ENCODE measurements at places on chromosomes 6 and 20. TPM values are rescaled to one million over a fixed set of nuclear protein-coding genes. Genes with fewer than 3 reads are reported as not detected.

Gene CASS4
- total RNA-seq: 21.8 TPM

Gene TRIM31
- total RNA-seq: not detected

Gene SMOC2
- not detected for total RNA-seq

Gene ZNF311
- 0.40 TPM for total RNA-seq

Gene CTCFL
- not detected for total RNA-seq

Gene HLA-DQA1
- 74.4 TPM for total RNA-seq

DNA sequence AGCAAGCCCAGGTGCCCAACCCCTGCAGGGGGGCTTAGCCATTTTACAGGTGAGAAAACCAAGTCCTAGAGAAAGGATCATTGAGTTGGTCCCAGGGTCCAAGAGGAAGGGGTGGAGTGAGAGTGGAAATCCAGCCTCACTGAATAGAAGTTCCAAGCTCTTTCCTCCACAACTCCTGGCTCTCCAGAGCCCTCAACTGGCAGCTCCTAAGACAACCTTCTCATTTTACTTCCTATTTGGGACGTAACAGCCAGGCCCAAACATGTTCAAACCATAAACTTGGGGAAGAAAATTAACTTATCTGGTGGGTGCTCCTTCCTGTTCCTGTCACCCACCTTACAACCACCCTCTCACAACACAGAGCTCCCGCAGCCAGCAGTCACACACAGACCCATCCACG is 57.9 kb downstream of the PRND start:
- peaks cover 11% of the 10 kb centered on the region for H3K4me1 ChIP-seq
- no peaks in the 10 kb centered on the region for H3K27me3 ChIP-seq
- DNase-seq: peak; percentile 1
- H3K27ac ChIP-seq: no peak overlapping the region

DNA sequence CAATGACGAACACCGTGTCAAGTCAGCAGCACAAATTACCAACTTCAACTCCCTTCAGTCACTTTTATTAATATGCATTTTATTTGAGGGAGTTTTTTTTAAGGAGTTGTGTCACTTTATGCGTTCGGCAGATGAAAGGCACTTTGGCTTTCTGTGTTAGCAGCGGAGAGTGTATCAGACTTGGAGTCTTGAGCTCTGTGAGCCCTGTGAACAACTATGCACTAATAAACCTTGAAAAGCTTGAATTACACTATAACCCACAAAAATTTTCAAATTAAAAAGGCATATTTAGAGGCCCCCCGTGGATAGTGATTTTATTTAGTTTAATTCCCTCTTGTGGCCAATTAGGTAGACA is 335.3 kb upstream of the NT5E start:
- H3K27ac ChIP-seq: no peak overlapping the region
- H3K4me1 ChIP-seq: no peaks in the 10 kb centered on the region
- DNase-seq: no peak
- no peak overlapping the region for H3K4me3 ChIP-seq

DNA sequence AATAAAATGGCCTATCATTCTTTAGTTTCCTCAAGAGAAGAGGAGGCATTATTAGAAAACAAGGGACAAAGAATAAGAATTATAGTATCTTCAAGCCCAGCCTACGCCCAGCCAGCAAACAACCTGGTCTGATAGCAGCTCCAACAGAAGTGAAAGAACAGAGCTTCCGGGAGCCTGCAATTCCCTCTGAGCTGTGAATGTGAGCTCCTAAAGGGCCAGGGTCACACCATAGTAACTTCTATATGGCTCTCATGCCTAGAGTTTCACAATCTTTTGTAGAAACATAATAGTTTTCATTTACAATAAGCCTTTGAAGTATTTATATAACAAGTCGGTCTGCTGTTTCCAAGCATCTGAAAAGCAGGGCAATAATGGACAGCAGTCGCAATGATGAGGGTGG is 116.5 kb downstream of the SMLR1 start:
- no peak for DNase-seq
- no peak overlapping the region for H3K4me3 ChIP-seq
- H3K4me1 ChIP-seq: no peaks in the 10 kb centered on the region
- no peak overlapping the region for H3K27ac ChIP-seq

DNA sequence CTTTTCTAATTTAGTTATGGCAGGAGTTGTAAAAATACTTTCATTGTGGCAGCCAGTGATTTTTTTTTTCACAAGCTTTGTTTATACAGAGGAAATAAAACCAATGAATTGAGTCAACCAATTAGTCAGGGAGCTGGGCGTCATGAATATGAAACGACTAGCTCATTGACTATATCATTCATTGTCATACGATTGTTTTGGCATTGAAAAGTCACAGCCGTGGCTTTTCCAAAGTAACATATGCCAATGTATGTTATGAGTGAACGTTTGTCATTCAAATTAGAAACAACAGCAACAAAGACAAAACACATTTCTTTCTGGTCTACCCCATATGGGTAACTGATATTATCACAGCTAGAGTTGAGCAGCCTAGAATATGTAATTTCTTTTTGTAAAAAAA is 810.6 kb downstream of the EPHA7 start:
- no peaks in the 10 kb centered on the region for H3K4me1 ChIP-seq
- no peaks in the 10 kb centered on the region for H3K27me3 ChIP-seq
- H3K27ac ChIP-seq: no peak overlapping the region
- H3K36me3 ChIP-seq: no peaks in the 10 kb centered on the region
- no peak for DNase-seq

DNA sequence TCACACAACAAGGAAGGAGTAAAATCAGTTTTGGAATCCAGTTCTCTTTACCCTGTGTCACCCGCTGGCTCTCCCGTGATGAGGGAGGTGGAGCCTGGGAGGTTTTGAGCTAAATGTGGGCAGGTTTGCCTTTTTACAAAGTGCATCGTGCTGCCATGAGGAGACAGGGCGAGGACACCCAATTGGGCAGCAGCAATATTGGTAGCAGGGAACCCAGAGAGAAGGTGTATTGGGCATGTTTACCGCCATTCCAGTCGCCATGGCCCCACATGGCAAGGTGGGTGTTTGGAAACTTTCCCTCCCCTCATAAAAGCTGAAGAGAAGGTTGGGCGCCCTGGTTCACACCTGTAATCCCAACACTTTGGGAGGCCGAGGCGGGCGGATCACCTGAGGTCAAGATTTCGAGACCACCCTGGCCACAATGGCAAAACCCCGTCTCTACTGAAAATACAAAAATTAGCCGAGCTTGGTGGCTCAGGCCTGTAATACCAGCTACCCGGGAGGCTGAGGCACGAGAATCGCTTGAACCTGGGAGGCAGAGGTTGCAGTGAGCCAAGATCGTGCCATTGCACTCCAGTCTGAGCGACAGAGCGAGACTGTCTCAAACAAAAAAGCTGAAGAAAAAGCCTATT is 3.5 kb upstream of the UBE2V1 start:
- H3K4me1 ChIP-seq: peaks cover 39% of the 10 kb centered on the region
- H3K27me3 ChIP-seq: no peaks in the 10 kb centered on the region

GRCh38 chr6:37182736-37183590 is 13.0 kb downstream of the PIM1 start:
- DNase-seq: peak; percentile 91

- peaks cover under 1% of the 10 kb centered on the region for H3K4me1 ChIP-seq
- no peak for DNase-seq
- H3K4me3 ChIP-seq: no peak overlapping the region
- H3K36me3 ChIP-seq: peaks cover 57% of the 10 kb centered on the region
- H3K27me3 ChIP-seq: no peaks in the 10 kb centered on the region
- H3K27ac ChIP-seq: no peak overlapping the region
These were observed 21.1 kb downstream of the TRIM26 start for GRCh38 chr6:30192076-30192475.

DNA sequence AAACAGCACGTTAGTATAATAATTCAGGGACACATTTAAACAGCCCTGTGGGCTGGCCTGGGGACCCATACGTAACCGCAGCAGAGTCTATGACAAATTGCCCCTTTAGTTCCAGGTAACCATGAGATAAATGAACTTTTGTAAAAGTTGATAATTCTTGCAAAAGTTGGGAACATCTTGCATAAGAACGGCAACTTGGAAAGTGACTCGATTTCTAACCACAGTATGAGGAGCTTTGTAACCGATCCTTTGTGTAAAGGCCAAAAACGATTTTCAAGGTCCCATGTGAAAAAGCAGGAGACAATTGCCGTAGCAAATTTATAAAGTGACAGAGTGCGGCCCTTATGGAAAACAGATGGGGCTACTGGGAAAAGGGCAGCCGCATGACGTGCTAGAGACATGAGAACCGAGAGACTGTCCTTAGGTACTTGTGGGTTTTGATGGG is 81.6 kb downstream of the PSMG4 start:
- no peak overlapping the region for H3K4me3 ChIP-seq
- peaks cover 13% of the 10 kb centered on the region for H3K4me1 ChIP-seq
- DNase-seq: no peak
- peaks cover 13% of the 10 kb centered on the region for H3K27me3 ChIP-seq

DNA sequence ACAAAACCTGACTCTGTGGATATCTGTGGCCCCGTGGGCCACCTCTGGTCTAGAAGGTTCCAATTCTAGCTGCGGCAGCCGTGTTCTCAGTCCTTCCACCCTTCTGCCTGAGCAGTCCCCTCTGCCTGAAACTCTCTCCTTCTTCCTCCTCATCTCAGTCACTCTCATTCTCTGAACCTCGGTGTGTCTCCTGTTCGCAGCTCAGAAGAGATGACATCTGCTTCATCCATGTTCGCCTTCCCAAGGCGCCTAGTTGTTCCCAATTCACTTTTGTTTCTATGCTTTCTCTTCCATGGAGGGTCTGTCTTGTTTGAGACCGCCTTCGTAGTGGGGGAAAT is 95.5 kb downstream of the CEBPB start:
- H3K36me3 ChIP-seq: no peaks in the 10 kb centered on the region
- H3K27ac ChIP-seq: peak overlapping the region; percentile 18
- no peak for DNase-seq

DNA sequence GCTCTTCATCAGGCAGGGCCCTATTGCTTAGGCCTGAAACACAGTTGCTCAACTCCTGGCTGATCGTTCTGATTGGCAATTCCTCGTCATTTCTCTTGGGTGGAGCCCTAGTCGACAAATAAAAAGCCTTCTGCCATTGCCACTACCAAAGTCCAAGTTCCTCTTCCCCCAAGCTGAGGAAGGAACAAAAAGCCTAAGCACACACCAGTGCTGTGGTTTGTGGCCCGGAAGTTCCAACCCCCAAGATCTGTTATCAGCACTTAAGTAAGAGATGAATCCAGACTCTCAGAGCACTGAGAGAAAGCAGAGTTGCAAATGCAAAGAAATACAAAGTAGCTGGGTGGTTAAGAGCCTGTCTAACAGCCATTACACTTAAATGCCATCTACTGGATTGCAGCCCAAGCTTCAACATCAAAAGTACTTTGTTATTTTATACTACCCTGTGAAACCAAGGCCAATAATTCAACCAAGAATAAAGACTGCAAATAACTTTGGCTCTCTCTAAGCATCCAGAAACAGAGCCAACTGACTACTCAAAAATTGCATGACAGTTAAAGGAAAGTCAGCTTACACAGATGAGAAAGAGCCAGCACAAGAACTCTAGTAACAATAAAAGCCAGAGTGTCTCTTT is 1024.0 kb downstream of the GRIK2 start:
- H3K36me3 ChIP-seq: no peaks in the 10 kb centered on the region
- H3K27ac ChIP-seq: no peak overlapping the region
- no peak overlapping the region for H3K4me3 ChIP-seq
- H3K4me1 ChIP-seq: peaks cover 3% of the 10 kb centered on the region

DNA sequence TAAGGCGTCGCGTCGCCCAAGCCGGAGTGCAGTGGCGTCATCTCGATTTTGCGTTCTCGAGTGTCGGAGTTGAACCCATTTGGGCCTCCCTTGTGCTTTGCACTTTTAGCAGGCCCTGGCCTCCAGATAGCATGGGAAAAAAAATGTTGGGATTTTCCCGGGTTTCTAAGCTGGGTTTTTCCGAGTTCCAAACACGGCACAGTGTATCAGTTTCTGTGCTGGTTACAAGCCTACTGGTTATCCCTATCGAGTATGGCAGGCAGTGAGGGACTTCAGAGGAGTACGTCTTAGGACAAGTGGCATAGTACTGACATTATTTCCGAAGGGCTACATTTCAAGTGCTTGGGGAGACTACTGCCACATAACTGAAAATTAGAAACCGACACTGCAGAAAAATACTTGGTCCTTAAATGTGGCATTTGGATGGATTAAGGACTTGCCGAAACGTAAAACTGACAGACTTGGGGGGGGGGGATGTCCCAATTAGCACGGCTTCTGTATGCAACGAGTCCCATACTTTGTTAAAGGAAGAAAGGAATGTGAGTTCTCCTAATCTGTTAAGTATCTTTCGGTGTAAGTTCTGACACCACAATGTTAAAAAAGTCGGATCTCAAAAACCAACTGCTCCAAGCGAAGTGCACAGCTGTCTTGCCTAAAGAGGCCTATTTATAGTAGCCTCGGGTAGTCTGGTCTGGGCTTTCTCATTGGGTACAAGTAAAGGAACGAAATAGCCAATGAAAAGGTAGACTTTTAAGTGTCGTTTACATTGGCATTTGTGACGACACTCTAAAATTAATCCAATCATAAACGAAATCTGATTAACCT is 70.2 kb downstream of the HFE start:
- H3K27me3 ChIP-seq: peaks cover 17% of the 10 kb centered on the region
- DNase-seq: peak; percentile 89
- peaks cover 19% of the 10 kb centered on the region for H3K36me3 ChIP-seq
- peak overlapping the region; percentile 97 for H3K27ac ChIP-seq
- H3K4me3 ChIP-seq: peak overlapping the region; percentile 87

GRCh38 chr6:137240168-137240567 is 21.0 kb upstream of the IFNGR1 start:
- no peak overlapping the region for H3K4me3 ChIP-seq
- H3K4me1 ChIP-seq: peaks cover 4% of the 10 kb centered on the region
- no peaks in the 10 kb centered on the region for H3K27me3 ChIP-seq

DNA sequence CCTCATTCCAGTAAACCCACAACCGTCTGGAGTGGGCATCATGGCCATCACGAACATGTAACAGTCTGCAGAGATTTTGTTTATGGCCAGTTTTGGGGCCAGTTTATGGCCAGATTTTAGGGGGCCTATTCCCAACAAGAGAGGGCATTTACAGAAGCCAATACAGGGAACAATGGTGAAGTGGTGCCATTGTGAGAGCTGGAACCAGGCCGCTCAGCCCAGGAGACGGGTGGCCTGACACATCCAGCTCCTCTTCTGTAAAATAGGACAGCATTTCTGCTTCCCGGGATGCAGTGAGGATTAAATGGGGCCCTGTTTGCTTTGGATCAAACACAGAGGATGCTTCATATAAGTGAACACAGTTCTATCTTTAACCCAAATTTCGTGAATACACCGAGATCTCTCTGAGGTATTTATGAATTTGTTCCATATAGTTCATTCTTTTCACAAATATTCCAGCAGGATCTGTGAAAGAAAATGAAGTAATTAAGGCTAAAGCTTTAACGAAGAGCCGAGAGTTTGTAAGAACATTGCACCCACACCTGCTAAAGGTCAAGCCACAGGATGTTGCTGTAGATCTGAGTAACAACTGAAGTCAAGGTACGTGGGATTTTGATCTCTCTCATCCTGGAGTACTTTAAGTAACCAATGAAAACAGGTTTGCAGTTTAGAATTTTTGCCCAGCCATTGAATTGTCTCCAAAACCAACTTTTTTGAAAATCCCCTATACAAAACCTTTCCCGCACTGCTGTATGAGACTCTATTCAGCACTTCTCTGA is 14.5 kb upstream of the SIRPG start:
- DNase-seq: peak; percentile 62
- peaks cover 28% of the 10 kb centered on the region for H3K36me3 ChIP-seq
- peak overlapping the region; percentile 89 for H3K27ac ChIP-seq
- H3K27me3 ChIP-seq: no peaks in the 10 kb centered on the region
- H3K4me1 ChIP-seq: peaks cover 89% of the 10 kb centered on the region

- peaks cover 2% of the 10 kb centered on the region for H3K4me1 ChIP-seq
- H3K4me3 ChIP-seq: no peak overlapping the region
- no peak for DNase-seq
- H3K36me3 ChIP-seq: no peaks in the 10 kb centered on the region
- no peak overlapping the region for H3K27ac ChIP-seq
- H3K27me3 ChIP-seq: no peaks in the 10 kb centered on the region
These were observed 907.5 kb downstream of the C6orf118 start for GRCh38 chr6:164401871-164402270.
